NCI-H1092 treated with DMSO at 0.1 percent for 48 hours (cell line): ENCODE measurements at places on chromosomes 6 and 20.

GRCh38 chr20:35240083-35240810 lies 13.8 kb downstream of the MMP24 start:
- no peak for DNase-seq

- DNase-seq, result peak; percentile 35
Measured at GRCh38 chr6:3471286-3471685, 14.4 kb upstream of the SLC22A23 start.

- DNase-seq, result no peak
Measured at GRCh38 chr6:28807682-28808280, 116.0 kb downstream of the TRIM27 start.

- DNase-seq, result no peak
Measured at GRCh38 chr20:52127309-52127708, 64.3 kb downstream of the ZFP64 start.

- no peak for DNase-seq
Measured at GRCh38 chr20:24668384-24668702, 198.9 kb downstream of the SYNDIG1 start.

- DNase-seq, result peak; percentile 35
Measured at GRCh38 chr6:131652472-131652871, 15.4 kb downstream of the ENPP3 start.

- DNase-seq, result no peak
Measured at GRCh38 chr6:16136621-16137450, 8.0 kb downstream of the MYLIP start.

- no peak for DNase-seq
Measured at GRCh38 chr6:43304361-43304760, 4.3 kb downstream of the CRIP3 start.

GRCh38 chr6:105545947-105546731 lies 143.3 kb upstream of the PREP start:
- DNase-seq, result no peak

DNA sequence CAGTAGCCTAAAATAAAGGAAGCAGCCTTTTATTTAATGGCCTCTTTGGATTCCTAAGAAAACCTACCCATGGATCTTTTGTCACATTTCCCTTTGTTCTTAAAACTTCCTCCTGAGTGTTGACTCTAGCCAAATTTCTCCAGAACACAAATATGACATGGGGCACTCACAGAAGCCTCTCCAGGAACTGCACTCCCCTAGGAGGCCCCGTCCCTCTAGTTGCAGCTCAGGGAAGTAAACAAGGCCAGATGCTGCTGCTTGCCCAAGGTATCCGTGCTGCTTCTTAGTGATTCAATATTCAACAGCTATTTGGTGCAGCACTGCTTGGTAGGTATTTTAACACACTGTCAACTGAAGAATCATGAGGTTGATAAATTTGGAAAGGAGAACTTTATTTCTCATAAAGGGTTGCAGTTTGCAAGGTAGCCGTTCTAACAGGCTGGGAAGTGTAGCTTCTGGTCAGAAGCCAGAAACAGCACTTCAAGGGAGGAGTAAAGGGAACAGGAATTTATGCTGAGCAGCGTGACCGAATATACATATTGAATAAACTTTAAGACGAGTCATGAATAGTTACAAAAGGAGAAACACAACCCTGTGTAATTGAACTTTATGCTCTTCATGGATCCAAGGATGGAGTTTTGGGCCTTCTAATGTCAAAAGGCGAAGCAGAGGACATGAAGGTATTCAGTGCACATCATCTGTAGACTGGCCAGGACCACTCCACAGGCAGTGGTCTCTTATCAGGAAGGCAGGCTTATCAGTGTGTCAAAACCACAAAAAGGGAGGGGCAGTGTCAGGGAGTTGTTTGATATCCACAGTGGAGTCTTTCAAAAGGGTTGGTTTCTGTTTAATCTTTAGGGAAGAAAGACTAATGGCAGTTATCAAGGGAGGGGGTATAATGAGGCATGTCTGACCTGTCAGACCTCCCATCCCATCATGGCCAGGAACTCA lies 63.3 kb downstream of the CD24 start:
- DNase-seq, result peak; percentile 61

- DNase-seq, result no peak
Measured at GRCh38 chr6:169956580-169956979, 205.2 kb downstream of the ERMARD start.

DNA sequence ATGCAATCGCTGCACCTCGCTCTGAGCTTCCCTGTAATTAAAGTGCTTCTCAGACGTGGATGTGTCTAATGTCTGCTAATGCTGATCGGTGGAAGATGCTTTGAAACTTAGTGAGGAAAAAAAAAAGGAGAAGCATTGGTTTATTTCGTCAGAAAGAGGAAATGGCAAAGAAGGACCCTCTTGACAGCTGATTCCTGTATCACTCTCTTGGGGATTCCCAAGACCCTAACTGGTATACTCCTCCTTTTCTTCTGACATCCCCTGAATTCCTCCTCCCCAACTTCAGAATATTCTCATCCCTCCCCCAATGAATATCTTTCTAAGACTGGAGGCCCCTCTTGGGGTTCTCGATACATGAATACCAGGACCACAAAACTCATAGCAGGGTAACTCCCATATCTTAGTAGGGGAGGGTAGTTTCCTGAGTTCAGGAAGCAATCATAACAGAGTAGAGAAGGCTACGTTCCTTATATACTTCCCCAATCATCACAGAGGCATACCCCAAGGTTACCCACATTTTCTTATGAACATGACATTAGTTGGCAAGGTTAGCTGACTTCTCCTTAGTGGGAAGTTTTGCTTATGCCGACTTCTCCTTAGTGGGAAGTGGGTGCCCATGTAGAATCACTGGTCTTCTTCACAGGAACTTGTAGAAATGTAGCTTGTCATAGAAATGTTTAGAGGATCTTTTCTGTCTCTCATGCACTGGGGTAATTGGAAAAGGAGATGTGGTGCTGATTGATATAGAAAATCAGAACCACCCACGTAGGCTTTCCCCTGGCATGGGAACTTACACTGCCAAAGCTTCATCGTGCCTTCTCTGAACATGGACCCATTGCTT lies 63.8 kb upstream of the ATXN1 start:
- no peak for DNase-seq

GRCh38 chr6:5728351-5729079 lies 278.2 kb downstream of the NRN1 start:
- DNase-seq, result no peak

DNA sequence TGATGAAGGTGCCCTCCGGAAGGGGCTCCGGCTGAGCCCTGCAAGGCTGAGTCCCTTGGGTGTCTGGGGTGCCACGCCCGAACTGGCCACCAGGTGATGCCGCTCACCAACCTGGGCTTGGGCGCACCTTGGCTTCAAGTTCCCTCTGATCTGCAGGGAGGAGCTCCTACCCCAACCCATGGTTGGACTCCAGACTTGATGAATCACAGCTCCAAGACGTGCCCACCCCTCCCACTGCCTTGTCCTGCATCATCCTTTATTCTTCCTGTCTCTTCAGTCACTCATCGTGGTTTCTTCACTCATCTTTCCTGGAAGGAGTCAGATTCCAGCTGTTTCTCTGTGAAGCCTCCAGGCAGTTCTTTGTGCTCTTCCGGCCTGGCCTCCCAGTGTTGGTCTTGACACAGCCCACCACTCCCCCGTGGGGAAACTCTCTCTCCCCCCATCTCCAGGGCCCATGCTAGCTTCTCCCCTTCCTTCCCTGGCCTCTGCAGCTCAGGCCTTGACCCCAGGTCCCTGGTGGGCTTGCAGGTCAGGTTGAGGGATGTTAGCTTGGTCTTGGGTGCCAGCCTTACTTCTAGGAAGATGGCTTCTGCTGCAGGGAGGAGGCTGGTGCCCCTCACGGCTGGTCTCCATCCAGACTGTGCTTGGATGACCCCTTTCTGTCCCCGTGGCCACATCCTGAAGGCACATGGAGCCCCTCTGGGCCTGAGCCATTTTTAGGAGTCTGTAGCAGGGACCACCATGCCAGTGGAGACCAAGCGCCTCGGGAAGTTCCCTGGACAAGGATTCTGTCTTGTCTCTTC lies 2.6 kb upstream of the ZBP1 start:
- DNase-seq, result peak; percentile 20

GRCh38 chr20:10790013-10790412 lies 116.2 kb upstream of the JAG1 start:
- no peak for DNase-seq
